ENCODE measurements at places on chromosomes 3 and 15.

- DNase-seq: no peak
Observed at GRCh38 chr15:97691799-97692198, 268.7 kb upstream of the ARRDC4 start.

GRCh38 chr3:32384938-32385337 is 6.7 kb upstream of the CMTM7 start:
- DNase-seq: peak; percentile 76

DNA sequence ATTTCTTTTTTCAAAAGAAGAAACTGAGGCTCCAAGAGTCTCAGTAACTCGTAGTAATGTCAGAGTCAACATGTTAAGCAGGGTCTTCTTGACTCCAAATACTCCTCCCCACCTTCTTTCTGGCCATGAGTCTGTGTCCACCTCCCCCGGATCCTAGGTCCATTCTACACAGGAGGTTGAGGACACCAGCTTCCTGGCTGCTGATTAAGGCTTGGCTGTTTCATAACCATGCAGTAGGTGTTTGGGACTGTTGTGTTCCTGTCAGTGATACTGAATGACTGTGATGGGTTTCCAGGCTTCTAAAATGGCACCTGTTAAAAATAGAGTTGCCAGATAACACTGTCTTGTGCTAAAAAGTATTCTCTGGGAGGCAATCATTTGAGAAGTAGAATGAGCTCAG is 130.8 kb upstream of the IL12A start:
- no peak for DNase-seq

GRCh38 chr15:91947293-91947679 is 93.8 kb downstream of the SLCO3A1 start:
- DNase-seq: no peak

DNA sequence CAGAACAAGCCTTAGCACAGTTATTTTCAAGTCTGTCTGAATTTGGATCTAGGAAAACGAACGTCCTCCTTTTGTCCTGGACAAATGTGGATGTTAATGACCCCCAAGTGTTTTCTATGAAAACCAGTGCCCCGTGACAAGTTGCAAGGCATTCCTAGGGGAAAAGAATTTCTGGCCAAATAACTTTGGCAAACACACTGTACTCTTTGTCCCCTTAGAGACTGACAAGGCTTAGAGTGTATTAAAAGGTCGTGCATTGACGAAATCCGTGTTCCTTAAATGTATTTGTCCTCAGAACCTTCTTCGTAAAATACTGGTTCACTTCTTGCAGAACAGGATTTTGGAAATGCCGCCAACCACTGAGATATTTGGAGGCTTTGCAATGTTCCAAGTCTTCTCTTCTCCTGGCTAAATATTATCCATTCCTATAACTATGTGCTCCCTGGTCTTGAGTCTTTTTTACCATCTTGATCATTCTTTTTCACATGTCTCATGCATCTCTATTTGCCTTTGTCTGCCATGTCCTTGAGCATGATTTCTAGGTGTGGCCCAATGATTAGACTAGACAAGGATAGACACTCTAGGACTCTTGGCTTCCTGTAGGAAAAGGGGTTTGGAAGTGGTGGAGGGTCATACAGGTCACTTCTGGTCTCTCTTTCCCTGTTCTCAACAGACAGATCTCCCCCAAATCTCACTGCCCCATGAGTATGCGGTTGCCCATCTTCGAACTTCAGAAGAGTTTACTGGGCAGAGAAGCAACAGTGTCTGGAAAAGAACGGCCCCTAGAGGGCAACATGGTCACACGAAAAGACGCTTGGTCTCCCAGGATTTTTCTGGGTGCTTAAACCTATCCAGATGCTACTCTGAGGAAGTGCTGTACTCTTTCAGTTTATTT is 117.5 kb downstream of the EDEM1 start:
- peak; percentile 41 for DNase-seq

- no peak for DNase-seq
Observed at GRCh38 chr15:70783041-70783440, 19.7 kb upstream of the UACA start.

DNA sequence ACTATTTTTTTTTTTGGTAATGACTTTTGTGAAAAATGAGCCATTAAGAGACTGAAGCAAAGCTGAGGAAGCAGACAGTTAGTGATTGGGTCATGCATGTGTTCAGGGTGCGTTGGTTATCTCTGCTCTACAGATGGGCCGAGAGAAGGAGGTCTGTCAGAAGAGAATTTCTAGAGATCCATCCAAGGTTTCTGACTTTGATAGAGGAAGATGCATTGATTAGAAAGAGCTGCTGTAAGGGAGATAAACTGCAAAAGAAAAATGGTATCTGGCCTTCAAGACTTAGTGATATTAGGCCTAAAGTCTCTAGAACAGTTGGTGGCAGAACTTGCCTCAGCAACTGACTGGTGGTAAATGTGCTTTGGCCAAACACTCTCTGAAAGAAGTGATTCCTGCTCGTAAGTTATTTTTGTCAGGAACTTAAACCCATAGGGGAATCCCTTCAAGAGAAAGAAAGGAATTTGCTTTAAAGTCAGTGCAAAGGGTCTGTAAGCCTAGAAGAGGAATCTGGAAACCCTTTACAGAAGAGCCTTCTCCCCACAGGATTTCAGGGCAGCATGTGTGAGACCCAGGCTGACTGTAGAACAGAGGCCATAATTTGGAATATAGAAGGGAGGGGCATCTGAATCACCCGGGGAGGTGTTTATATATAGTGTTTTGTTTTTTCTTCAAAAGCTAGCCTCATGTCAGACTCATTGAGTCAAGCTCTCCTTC is 67.8 kb downstream of the OPA1 start:
- no peak for DNase-seq

DNA sequence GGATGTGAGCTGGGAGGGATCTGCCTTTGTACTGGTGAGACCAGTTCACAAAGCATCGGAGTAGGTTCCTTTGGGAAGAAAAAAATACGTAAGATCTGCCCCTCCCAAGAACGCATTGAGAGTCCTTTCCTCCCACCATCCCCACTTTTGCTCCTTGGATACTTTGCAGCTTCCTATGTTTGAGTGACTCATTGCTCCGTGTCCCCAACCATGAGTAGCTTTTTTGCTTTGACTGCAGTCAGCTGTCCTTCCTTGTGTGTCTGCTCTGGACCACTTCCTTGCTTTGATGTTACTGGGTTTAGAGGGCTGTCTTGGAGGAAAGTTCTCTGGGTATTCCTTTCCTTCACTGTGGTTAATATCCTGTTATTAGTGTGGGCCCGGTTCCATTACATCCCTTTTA is 43.2 kb upstream of the PTPN23 start:
- DNase-seq: peak; percentile 23

GRCh38 chr15:67043939-67044771 is 21.2 kb upstream of the SMAD3 start:
- peak; percentile 95 for DNase-seq

GRCh38 chr3:188090620-188091309 is 63.2 kb upstream of the LPP start:
- no peak for DNase-seq

DNA sequence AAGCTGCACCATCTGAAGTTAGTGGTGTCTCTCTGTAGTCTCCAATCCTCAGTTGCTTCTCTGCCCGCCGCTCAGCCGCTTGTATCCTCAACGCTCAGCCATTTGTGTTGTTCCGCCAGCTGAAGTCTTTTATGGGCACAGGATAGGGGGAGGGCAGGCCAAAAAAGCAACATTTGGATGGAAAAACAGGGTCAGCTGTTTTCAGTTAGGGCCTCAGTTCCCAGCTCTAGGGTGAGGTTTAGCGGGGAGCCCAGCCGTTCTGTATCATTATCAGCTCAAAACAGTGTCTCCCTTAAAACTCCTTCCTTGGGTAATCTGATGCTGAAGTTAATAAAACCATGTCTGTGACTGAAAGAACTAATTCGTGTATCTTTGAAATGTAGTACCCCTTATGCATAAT is 329.5 kb upstream of the AZI2 start:
- DNase-seq: no peak

DNA sequence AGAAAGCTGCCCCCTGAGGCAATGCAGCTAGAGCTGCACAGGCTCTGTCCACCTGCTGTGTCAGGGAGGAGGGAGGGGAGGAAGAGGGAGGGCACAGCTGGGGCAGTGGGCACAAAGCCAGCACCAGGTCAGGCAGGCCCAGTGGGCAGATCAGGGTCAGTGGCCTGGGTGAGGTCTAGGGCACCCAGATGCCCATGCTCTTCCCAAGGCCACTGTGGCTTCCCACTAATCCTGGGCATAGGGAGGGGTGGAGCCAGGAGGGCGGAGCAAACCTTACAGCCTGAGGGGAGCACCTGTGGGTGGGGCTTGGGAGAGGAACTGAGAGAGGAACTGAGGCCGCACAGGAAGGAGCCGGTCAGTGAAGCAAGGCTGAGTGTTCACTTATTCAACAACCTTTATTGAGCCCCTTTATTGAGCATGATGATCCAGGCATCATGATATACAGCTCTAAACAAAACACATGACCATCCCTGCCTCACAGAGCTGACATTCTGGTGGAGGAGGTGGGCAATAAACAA is 55.0 kb downstream of the RHCG start:
- no peak for DNase-seq

- DNase-seq: no peak
Observed at GRCh38 chr15:57519806-57520205, 71.9 kb upstream of the MYZAP start.

DNA sequence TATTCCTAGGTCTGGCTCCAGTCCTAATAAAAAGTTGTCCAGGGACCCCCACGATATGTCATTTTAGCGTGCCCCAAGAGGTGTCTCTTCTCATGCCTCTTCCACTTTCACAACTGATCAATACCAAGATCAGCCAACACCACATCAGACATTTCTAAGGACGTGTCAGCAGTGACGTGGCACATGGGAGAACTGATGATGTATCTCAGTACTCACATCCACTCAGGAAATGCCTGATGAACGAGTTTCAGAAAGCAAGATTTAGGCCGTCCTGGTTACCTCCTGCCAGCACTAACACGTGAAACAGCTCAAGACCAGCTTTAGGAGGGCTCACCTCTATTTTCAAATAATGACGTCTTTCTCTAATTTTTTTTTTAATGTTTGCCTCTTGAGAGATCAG is 19.6 kb downstream of the VGLL4 start:
- peak; percentile 69 for DNase-seq

DNA sequence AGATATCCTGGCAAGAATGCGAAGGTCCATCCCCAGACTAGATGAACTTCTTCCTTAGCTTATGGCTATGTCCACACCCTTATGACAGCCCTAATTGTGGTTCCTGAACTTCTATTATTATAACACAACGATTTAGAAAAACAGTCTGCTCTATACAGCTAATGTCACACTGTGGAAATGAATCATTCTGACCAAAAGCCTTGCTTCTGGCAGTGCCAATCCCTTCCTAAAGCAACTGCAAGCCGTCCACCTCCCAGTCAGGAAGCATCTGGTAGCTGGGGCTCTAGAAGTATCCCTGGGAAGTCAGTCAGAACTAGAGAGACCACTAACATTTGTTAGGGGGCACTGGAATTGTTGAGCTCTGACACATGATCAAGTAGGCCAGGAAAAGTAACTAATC is 45.0 kb downstream of the MYO5A start:
- peak; percentile 63 for DNase-seq

Measured in fibroblast of pulmonary artery (primary cell).